SK-MEL-5 (cell line): ENCODE measurements at places on chromosomes 1 and 21. TPM values are rescaled to one million over a fixed set of nuclear protein-coding genes. Genes with fewer than 3 reads are reported as not detected.

The VPS26C gene
- total RNA-seq: 83.8 and 90.1 TPM in 2 replicates

GRCh38 chr1:176206006-176206960 is 803 bp downstream of the COP1 start:
- DNase-seq: peak; percentile 37

DNA sequence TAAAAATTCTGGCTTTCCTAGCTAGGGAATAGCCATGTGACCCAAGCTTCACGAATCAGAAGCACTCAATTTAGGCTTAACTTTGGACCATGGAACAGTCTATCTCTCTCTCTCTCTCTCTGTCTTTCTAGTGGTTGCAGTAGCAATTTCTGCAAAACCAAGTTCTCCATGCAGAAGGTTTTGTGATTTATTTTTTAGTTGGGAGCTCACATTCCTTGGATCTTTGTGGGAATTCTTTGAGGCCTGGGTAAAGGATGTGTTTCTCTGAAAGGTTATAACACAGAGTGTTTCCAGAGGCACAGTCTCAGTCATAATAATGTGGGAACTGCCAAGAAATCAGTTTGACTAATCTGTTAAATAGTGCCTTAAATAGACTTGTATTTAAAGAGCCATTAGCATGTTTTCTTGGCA is 112.3 kb upstream of the COL11A1 start:
- DNase-seq: no peak

The TAS1R1 gene
- total RNA-seq: not detected in 2 replicates

- no peak for DNase-seq
These were observed 261.4 kb upstream of the ZP4 start for GRCh38 chr1:238152119-238152518.

DNA sequence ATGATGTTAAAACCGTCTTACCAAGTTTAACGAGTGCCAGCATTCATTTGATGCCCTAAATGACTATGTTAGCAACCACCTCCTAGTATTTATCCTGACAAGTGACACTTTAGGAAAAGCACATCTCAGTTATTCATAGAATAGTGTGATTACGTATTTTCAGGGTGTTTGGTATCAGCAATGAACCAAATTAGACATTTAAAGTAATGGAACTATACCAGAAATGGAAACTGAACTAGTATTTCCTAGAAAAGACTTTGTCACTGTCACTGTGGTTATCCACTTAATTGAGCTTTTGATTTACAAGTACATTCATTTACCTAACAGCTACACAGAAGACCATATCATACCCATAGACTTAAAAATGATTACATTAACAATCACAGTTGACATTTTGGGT is 3.6 kb upstream of the IL12RB2 start:
- no peak for DNase-seq

- no peak for DNase-seq
These were observed 2.5 kb downstream of the PPT1 start for GRCh38 chr1:40094466-40095110.

DNA sequence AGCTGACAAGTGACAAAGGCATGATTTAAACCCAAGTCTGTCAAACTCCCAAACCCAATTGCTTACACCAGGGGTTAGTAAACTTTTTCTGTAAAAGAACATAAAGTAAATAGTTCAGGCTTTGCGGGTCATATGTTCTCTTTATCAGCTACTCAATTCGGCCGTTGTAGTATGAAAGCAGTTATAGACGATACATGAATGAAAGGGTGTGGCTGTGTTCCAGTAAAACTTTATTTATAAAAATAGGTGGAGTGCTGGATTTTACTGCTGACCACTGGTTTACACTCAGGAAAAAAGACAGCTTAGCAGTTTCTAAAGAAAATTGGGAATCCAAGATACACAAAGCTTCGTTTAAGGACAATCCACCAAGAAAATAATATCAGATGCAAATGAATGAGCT is 124.3 kb upstream of the BCL9 start:
- no peak for DNase-seq

- DNase-seq: no peak
These were observed 68.6 kb downstream of the TGFBR3 start for GRCh38 chr1:91817211-91817905.

The ZNF362 gene
- total RNA-seq: 12.4 and 17.8 TPM in 2 replicates

The XCL1 gene
- not detected in 2 replicates for total RNA-seq

GRCh38 chr1:51784997-51785421 is 93.5 kb downstream of the NRDC start:
- DNase-seq: peak; percentile 94

The KRTAP19-1 gene
- 0.34 and 1.3 TPM in 2 replicates for total RNA-seq

GRCh38 chr1:4137621-4138415 is 237.7 kb upstream of the C1orf174 start:
- DNase-seq: no peak

- DNase-seq: no peak
These were observed 27.1 kb upstream of the MTF2 start for GRCh38 chr1:93051961-93052360.

- no peak for DNase-seq
These were observed 381.6 kb downstream of the SIPA1L2 start for GRCh38 chr1:232248276-232248820.

The EVA1B gene
- 2.8 and 5.2 TPM in 2 replicates for total RNA-seq

The USP1 gene
- total RNA-seq: 30.4 and 31.2 TPM in 2 replicates

The PDE4B gene
- total RNA-seq: 23.6 and 26.1 TPM in 2 replicates

The CADM3 gene
- total RNA-seq: 1.5 and 1.7 TPM in 2 replicates

The CR1 gene
- total RNA-seq: not detected in 2 replicates

DNA sequence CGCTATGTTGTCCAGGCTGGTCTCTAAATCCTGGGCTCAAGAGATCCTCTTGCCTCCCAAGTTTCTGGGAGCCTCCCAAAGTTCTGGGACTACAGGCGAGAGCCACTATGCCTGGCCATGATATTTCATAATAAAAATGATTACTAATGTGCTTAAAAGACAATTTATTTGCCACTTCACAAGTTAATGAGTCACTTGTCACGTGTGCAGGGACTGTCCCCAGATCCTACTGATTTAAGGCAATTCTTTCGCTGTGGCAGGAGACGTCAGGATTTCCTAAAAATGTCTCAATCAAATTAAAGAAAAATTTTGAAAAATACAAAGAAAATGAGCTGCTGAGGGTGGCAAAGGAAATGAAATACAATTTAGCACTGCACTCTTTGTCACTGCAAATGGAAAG is 43.5 kb downstream of the B3GALNT2 start:
- DNase-seq: no peak

GRCh38 chr1:112806090-112806642 is 91.0 kb upstream of the PPM1J start:
- no peak for DNase-seq

GRCh38 chr1:83706354-83706938 is 292.5 kb downstream of the TTLL7 start:
- no peak for DNase-seq

DNA sequence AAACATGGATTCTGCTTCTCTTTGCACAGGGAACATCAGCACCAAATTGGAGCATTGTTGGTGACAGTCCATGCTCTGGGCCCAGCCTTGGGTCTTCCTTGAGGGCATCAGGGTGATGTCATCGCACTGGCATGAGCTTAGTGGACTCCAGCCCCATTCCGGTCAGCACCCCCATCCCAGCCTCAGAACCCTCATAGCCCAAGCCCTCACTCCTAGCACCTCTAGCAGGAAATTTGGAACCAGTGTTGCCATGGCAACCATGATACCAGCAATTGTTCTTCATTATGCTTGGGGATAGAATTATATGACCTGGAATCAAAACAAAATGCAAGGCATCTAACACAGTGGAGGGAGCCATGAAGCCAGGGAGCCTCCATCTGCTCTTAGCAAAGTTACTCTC is 83.1 kb downstream of the VWA5B1 start:
- no peak for DNase-seq

DNA sequence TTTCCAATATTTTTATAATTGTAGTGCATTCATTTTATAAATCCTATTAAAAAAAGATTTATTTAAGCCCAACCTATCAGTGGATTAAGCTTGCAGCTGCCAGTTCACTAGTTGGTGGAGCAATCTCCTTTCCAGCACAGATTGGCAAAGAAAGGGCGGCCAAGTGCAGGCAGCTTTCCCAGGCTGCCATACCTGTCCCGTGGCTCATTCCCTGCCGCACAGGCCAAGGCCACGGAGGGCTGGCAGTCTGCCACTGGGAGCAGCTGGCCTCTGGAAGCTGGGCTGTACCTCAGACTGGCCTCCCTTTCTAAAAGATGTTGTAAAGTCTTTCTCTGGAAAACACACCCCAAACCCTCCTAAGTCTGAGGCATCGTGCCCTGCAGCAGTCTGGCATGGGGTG is 74.2 kb downstream of the SIM2 start:
- no peak for DNase-seq

- no peak for DNase-seq
These were observed 124.6 kb downstream of the CAMTA1 start for GRCh38 chr1:6909857-6910256.
